ENCODE measurements at places on chromosomes 7 and 10.
A peak's percentile ranks its signal among the peaks of the same experiment; 100 is the strongest.

GRCh38 chr10:34016576-34016975 is 682.1 kb upstream of the NRP1 start:
- DNase-seq = no peak

DNA sequence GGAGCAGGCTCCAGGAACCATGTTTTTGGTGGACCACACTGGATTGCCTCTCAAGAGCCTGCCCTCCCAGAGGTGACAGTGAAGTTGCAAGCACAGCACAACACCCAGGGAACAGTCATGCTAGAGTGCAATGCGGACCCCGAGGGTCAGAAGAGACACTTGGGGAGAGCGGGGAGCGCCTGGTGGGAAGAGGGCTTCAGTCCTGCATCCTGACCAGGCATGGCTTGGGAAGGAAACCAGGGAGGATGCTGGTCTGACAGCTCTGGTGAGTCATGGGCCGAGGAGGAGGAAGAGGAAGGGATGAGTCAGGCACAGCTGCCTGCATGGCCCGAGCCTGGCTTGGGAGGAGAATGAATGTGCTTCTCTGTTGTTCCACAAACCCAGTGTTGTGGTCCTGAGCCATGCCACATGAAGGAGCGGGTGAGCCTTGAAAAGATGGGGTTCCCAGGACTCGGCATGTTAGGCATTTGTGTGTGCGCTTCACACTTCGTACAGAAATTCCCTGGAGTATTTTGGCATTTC is 29.5 kb upstream of the ANKRD2 start:
- peak; percentile 62 for DNase-seq

- DNase-seq = no peak
Measured at GRCh38 chr10:130137090-130137448, 878 bp downstream of the GLRX3 start.

GRCh38 chr7:119630406-119630969 is 642.5 kb upstream of the KCND2 start:
- no peak for DNase-seq

DNA sequence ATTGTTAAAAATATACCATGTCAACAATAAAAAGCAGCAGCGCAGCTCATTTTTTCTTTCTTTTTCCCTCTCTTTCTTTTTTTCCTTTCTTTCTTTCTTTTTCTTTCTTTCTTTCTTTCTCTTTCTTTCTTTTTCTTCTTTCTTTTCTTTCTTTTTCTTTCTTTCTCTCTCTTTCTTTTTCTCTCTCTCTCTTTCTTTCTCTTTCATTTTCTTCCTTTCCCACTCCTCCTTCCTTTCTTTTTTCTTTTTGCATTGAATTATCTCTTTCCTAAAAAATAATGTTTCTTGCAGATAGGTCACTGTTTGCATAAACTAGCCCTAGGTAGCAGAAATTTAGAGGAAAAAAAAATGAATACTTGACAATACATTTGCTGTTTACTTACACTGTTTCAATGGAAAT is 755.1 kb upstream of the COBL start:
- no peak for DNase-seq
